ENCODE measurements at places on chromosomes 11 and 22. TPM values are rescaled to one million over a fixed set of nuclear protein-coding genes. Genes with fewer than 3 reads are reported as not detected.

The NLRP6 gene
- not detected for total RNA-seq

The CENATAC gene
- 22.5 TPM for total RNA-seq

The MGAT3 gene
- 0.13 TPM for total RNA-seq

The PARVG gene
- not detected for total RNA-seq

The APLP2 gene
- total RNA-seq = 567 TPM

The TRIM49 gene
- total RNA-seq = not detected

- DNase-seq = no peak
Measured at GRCh38 chr11:128239306-128239705, 348.1 kb downstream of the ETS1 start.

DNA sequence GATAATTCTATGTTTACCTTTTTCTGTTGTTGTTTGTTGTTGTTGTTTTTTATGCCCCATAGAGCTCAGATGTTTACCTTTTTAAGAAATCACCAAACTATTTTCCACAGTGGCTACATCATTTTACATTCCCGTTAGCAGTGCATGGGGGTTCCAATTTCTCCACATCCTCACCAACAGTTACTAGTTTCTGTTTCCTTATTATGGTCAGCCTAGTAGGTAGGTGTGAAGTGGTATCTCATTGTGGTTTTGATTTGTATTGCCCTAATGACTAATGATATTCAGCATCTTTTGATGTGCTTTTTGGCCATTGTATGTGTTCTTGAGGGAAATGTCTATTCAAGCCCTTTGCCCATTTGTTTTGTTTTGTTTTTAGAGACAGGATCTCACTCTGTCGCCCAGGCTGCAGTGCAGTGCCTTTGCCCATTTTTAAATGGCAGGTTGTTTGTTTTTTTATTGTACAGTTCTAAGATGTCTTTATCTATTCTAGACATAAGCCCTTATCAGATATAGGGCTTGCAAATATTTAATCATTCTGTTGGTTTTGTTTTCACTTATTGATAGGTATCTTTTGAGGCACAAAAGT, 27.5 kb downstream of the CHEK2 start:
- DNase-seq = peak; percentile 23

DNA sequence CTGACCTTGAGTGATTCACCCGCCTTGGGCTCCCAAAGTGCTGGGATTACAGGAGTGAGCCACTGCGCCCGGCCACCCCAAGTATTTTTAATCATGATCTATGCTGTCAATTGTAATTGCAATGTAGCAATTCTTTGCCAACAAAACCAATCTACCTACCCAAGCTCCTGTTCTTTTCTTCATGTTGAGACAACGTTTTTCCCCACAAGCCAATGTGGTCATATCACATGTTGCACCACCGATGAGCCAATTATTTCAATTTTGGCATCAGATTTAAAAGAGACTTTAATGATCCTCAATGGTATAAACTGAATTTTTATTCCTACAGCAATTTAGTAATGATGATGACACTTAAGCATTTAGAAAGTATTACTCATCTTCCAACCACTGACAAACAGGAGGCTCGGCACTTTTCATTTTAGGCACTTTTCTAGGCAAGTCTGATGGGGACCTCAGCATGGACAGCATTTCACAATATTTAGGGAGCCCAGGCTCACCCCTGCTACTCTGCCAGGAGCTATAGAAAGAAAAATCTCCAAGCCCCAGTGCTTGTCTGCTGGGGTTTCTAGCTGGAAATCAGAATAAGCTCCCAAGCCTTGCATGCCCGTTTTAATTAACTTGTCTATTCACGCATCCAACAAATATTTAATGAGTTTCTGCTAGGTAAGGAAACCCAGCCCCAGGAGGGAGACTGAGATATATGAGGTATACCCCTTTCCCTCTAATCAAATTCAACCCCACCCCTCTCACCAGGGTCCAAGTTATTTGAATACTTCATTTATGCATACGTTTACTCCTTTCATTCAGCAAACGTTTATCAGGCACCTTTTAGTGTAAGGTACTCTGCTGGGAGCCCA, 291.4 kb downstream of the ST3GAL4 start:
- DNase-seq = peak; percentile 10

GRCh38 chr11:20656901-20657300, 12.5 kb upstream of the NELL1 start:
- DNase-seq = no peak

Data from bronchial epithelial cell (primary cell).